ENCODE measurements at places on chromosomes 5 and 9. TPM values are rescaled to one million over a fixed set of nuclear protein-coding genes. Genes with fewer than 3 reads are reported as not detected.

The OCLN gene
- 35.6 TPM for polyA plus RNA-seq

The PSD2 gene
- 2.2 TPM for polyA plus RNA-seq

The ECM2 gene
- 18.3 TPM for polyA plus RNA-seq

The MUSK gene
- polyA plus RNA-seq, result not detected

The CDH6 gene
- 57.9 TPM for polyA plus RNA-seq

The IRX2 gene
- 27.8 TPM for polyA plus RNA-seq

The PHAX gene
- 74.9 TPM for polyA plus RNA-seq

The KLHL3 gene
- 24.8 TPM for polyA plus RNA-seq

The ALDH7A1 gene
- 129 TPM for polyA plus RNA-seq

The RAD17 gene
- polyA plus RNA-seq, result 39.1 TPM

The SPIN1 gene
- 159 TPM for polyA plus RNA-seq

The NR4A3 gene
- 1.3 TPM for polyA plus RNA-seq

The DROSHA gene
- polyA plus RNA-seq, result 76.2 TPM

The CTSV gene
- polyA plus RNA-seq, result 25.9 TPM

The SLC46A2 gene
- 0.21 TPM for polyA plus RNA-seq

The PHF24 gene
- polyA plus RNA-seq, result 0.10 TPM

Data from left renal cortex interstitium (tissue), 4 donors.